ENCODE measurements at places on chromosomes 2 and 18. TPM values are rescaled to one million over a fixed set of nuclear protein-coding genes. Genes with fewer than 3 reads are reported as not detected.

The PDE1A gene
- 12.9 TPM for total RNA-seq

GRCh38 chr2:55454121-55454520 is 34.5 kb upstream of the CCDC88A start:
- DNase-seq: no peak

- DNase-seq: no peak
Observed at GRCh38 chr2:71849607-71850305, 297.9 kb downstream of the CYP26B1 start.

- no peak for DNase-seq
Observed at GRCh38 chr2:14982790-14983189, 350.3 kb downstream of the LRATD1 start.

GRCh38 chr2:84912984-84913383 is 7.5 kb downstream of the TMSB10 start:
- no peak for DNase-seq

- no peak for DNase-seq
Observed at GRCh38 chr18:76855594-76855993, 33.2 kb downstream of the ZNF236 start.

GRCh38 chr2:166614029-166614428 is 120.0 kb upstream of the SCN7A start:
- no peak for DNase-seq
